ENCODE measurements at places on chromosomes 7 and 10. TPM values are rescaled to one million over a fixed set of nuclear protein-coding genes. Genes with fewer than 3 reads are reported as not detected.

Gene PIK3AP1
- 0.89 TPM for total RNA-seq

Gene CFAP70
- total RNA-seq, result 0.97 TPM

Gene SFTPA1
- total RNA-seq, result not detected

Gene PRLHR
- total RNA-seq, result not detected

Gene PON1
- total RNA-seq, result not detected

Gene ARMC3
- total RNA-seq, result not detected

Gene BEND7
- total RNA-seq, result 4.8 TPM

Gene ACSM6
- total RNA-seq, result not detected

Gene CPA2
- total RNA-seq, result not detected
